ENCODE measurements at places on chromosomes 16 and 17.
A peak's percentile ranks its signal among the peaks of the same experiment; 100 is the strongest.

- DNase-seq: no peak
Observed at GRCh38 chr16:86718118-86718517, 139.8 kb downstream of the FOXL1 start.

DNA sequence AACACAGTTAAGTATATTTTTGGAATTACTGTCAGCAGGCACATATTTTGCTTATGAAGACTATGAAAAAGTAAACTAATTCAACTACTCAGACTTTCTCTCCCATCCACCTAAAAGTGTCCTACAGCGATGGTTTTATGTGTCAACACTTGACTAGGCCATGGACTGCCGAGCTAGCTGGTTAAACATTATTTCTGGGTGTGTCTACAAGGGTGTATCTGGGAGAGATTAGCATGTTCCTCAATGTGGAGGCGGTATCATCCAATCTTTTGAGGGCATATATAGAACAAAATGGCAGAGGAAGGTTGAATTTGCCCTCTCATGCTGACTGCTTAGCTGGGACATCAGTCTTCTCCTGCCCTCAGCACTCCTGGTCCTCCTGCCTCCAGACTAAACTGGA lies 82.7 kb upstream of the CDYL2 start:
- no peak for DNase-seq

DNA sequence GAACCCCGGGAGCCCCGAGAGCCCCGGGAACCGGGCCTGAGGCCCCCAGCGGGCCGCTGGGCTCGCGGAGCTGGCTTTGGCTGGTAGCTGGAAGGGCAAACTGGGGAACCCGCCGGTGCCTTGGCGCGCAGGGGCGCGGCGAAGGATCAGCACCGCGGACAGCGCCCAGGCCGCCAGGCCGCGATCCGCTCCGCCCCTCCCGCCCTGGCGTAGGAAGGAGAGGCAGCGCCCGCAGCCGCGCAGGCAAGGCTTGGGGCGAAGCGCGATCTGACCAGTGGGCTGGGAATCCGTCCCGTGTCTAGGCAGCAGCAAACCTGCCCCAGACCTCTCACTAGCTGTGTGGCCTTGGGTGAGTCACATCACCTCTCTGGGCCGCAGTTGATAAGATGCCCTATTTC lies 331 bp upstream of the CCDC92B start:
- peak; percentile 69 for DNase-seq

DNA sequence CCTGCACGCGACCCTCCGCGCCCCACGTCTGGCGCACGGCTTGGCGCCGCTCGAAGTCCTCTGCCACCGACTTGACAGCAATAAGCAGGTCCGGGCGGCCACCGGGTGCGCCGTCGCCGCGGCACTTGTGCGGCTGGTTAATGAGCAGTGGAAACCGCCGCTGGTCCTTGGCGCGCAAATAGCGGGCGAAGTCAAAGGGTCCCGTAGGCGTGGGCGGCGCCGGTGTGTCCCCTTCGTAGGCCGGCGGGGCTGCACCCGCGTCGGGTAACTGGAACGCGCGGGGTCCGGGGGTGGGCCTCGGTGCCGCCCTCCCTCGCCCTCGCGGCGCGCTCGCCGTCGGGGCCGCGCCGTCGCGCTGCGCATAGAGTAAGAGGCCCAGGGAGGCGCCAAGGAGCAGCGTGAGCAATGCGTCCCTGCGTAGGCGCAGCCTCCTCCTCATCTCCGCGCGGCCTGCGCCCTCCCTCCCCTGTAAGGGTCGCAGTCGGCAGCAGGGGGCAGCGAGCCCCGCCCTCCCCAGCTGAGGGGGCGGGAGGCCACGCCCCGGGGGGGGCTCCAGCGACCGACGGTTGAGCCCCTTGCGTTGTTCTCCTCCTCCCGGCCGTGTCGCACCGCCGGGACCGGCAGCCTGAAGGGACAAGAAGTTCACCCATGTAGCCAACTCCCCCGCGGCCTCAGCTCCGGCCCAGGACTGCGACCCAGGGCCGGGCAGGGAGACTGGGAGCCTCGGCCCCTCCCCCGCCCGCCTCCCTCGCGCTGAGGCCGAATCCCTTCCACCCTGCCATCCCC lies 558 bp downstream of the B3GNT9 start:
- peak; percentile 46 for DNase-seq

GRCh38 chr17:56557682-56558081 lies 35.8 kb upstream of the NOG start:
- DNase-seq: no peak

DNA sequence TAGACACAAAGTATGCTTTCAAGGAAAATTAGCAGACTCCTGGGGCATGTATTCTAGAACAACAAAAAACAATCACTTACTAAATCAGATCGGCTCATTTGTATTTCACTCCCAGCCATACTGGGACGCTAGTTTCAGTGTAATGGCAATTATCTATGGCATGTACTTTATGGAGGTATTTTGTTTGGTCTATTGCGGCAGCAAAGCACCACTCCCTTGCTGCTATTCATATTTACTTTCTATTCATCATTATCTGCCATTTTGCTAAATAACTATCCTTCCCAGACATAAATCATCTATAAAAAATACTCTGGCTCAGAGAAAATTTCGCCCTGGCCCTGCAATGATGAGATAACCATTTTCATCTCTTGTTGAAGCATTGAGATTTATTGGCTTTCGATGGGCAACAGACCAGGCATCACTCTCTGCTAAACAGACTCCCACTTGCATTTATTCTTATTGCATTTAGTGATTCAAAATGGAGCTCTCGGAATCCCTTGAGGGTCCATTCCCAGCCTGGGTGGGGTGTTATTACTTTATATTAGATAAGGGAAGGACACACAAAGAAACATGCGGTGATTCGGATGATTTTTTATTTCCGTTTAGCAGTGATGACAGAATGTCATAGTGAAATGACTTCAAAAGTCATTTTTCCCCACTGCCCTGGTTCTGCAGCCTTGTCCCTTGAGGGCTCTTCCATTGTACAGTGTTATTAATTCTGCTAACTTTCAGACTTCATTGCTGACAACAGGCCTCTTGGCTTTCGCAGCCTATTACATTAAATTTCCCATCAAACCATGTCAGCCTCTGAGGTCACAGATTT lies 225.8 kb downstream of the IRX3 start:
- DNase-seq: no peak

- no peak for DNase-seq
Observed at GRCh38 chr16:58384437-58385055, 7.7 kb upstream of the GINS3 start.

Measured in stimulated activated CD4-positive, alpha-beta T cell treated with anti-CD3 and anti-CD28 coated beads, Interleukin-1b, Interleukin-23, amount 100 ng/mL, for 4 hours (primary cell).